ENCODE measurements at places on chromosomes 11 and 22. TPM values are rescaled to one million over a fixed set of nuclear protein-coding genes. Genes with fewer than 3 reads are reported as not detected.

The C11orf52 gene
- total RNA-seq: not detected

The PNPLA5 gene
- under 0.01 TPM for total RNA-seq

The CTSF gene
- 34.6 TPM for total RNA-seq

The USP2 gene
- total RNA-seq: 2.4 TPM

The AGBL2 gene
- total RNA-seq: 0.41 TPM

The KCNJ11 gene
- total RNA-seq: 11.0 TPM

The OVOL1 gene
- under 0.01 TPM for total RNA-seq

The PHF21B gene
- 8.6 TPM for total RNA-seq

The CCDC73 gene
- not detected for total RNA-seq

The CSRP3 gene
- total RNA-seq: not detected

The TSSK2 gene
- not detected for total RNA-seq

The TPBGL gene
- not detected for total RNA-seq

The P2RX3 gene
- not detected for total RNA-seq

The SAA1 gene
- total RNA-seq: not detected

The CNIH2 gene
- total RNA-seq: 41.6 TPM

The MAP6 gene
- 64.0 TPM for total RNA-seq

The TYR gene
- not detected for total RNA-seq

The GSTT2B gene
- total RNA-seq: 2.0 TPM

The TH gene
- 0.82 TPM for total RNA-seq

The RGL4 gene
- total RNA-seq: not detected

The DCPS gene
- 2.9 TPM for total RNA-seq

The OR5B21 gene
- total RNA-seq: not detected

The CEP126 gene
- total RNA-seq: 10.6 TPM

The TTC28 gene
- 79.5 TPM for total RNA-seq

The OR52N1 gene
- not detected for total RNA-seq

The HBE1 gene
- total RNA-seq: 15.1 TPM

The TIMP3 gene
- 12.2 TPM for total RNA-seq

The C11orf91 gene
- not detected for total RNA-seq

The MMP12 gene
- not detected for total RNA-seq

The KCNQ1 gene
- under 0.01 TPM for total RNA-seq

The SCGB1A1 gene
- not detected for total RNA-seq

The TRIM49D1 gene
- total RNA-seq: not detected

The C22orf31 gene
- total RNA-seq: 0.41 TPM

The TEX54 gene
- total RNA-seq: not detected

The SLC22A24 gene
- total RNA-seq: not detected

Data from frontal cortex (tissue), 4 donors.